Fibroblast of villous mesenchyme (primary cell): ENCODE measurements at places on chromosomes 16 and 17. TPM values are rescaled to one million over a fixed set of nuclear protein-coding genes. Genes with fewer than 3 reads are reported as not detected.

Gene TEKT1
- total RNA-seq = not detected in 2 replicates

Gene IL17C
- not detected in 2 replicates for total RNA-seq

Gene TBX6
- total RNA-seq = 0.32 and 0.43 TPM in 2 replicates

Gene PMFBP1
- under 0.01 and 0.32 TPM in 2 replicates for total RNA-seq

Gene SPIRE2
- total RNA-seq = 3.5 and 3.9 TPM in 2 replicates

Gene HEATR9
- not detected in 2 replicates for total RNA-seq

Gene GPR142
- not detected in 2 replicates for total RNA-seq

Gene TBC1D3H
- not detected in 2 replicates for total RNA-seq

Gene MYO15B
- 1.6 and 3.9 TPM in 2 replicates for total RNA-seq

Gene CRHR1
- total RNA-seq = not detected in 2 replicates

Gene PYDC1
- total RNA-seq = not detected in 2 replicates
